ENCODE measurements at places on chromosomes 2 and 18. TPM values are rescaled to one million over a fixed set of nuclear protein-coding genes. Genes with fewer than 3 reads are reported as not detected.

GKN2 gene
- total RNA-seq = 3.5 TPM

FAM228A gene
- not detected for total RNA-seq

SCN1A gene
- not detected for total RNA-seq

PROKR1 gene
- 0.03 TPM for total RNA-seq

AFF3 gene
- not detected for total RNA-seq

SH3RF3 gene
- 0.50 TPM for total RNA-seq

BOLL gene
- not detected for total RNA-seq

ARHGAP15 gene
- total RNA-seq = not detected

NT5C1B gene
- not detected for total RNA-seq

IL1RL2 gene
- not detected for total RNA-seq

DAW1 gene
- 2.4 TPM for total RNA-seq

MYO3B gene
- total RNA-seq = not detected

OTOS gene
- total RNA-seq = not detected

CENPA gene
- total RNA-seq = 39.4 TPM

SLC5A6 gene
- total RNA-seq = 64.6 TPM

BCL11A gene
- total RNA-seq = 0.10 TPM

MYCN gene
- not detected for total RNA-seq

GATA6 gene
- 1.7 TPM for total RNA-seq

NEMP2 gene
- total RNA-seq = 8.6 TPM

LOXL3 gene
- 0.64 TPM for total RNA-seq

MERTK gene
- 1.5 TPM for total RNA-seq

UPP2 gene
- total RNA-seq = not detected

Data from A549 treated with GW870086 at 1 μM for 4 hours (cell line).